Activated CD8-positive, alpha-beta memory T cell treated with anti-CD3 and anti-CD28 coated beads for 24 hours (primary cell): ENCODE measurements at places on chromosomes 1 and 21.

DNA sequence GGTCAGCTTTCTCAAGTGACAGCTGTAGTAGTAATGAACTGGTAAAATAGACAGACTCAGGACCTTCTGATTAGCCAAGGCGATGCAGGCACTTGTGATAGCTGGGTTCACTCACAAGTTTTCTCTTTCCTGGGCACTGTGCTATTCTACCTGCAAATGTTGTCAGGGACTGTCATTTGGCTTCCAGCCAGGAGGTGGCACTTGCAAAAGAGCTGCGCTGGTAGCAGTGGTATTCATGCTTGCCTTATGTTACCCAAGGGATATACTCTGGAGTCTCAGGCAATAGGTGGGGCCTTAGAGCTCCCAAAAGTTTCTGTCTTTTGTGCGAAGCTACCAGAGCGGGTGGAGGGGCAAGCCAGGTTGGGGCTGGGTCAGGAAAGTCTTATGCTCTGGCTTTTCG, 23.5 kb downstream of the IFI44 start:
- no peak for DNase-seq

GRCh38 chr1:156750711-156751450, 594 bp downstream of the HDGF start:
- peak; percentile 83 for DNase-seq

DNA sequence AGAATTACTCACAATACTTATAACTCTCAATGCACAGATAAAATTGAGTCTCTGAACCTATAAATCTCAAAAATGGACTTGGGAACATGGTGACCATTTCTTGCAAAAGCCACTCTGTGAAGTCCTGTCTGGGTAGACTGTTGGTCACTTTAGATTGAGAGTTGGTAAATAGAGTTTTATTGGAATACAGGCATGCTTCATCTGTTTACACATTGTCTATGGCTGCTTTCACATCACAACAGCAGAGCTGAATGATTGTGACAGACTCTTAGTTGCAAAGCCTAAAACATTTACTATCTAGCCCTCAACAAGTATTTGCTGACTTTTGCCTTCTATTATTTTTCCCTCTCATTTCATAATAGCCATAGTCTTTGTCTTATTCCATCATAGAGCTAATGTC, 24.1 kb upstream of the ASPM start:
- no peak for DNase-seq

GRCh38 chr1:32948390-32948722, 16.3 kb downstream of the RNF19B start:
- DNase-seq, result no peak

- no peak for DNase-seq
Measured at GRCh38 chr1:244344001-244344400, 107.7 kb downstream of the ADSS2 start.

- DNase-seq, result no peak
Measured at GRCh38 chr1:90210633-90211491, 216.0 kb downstream of the ZNF326 start.

DNA sequence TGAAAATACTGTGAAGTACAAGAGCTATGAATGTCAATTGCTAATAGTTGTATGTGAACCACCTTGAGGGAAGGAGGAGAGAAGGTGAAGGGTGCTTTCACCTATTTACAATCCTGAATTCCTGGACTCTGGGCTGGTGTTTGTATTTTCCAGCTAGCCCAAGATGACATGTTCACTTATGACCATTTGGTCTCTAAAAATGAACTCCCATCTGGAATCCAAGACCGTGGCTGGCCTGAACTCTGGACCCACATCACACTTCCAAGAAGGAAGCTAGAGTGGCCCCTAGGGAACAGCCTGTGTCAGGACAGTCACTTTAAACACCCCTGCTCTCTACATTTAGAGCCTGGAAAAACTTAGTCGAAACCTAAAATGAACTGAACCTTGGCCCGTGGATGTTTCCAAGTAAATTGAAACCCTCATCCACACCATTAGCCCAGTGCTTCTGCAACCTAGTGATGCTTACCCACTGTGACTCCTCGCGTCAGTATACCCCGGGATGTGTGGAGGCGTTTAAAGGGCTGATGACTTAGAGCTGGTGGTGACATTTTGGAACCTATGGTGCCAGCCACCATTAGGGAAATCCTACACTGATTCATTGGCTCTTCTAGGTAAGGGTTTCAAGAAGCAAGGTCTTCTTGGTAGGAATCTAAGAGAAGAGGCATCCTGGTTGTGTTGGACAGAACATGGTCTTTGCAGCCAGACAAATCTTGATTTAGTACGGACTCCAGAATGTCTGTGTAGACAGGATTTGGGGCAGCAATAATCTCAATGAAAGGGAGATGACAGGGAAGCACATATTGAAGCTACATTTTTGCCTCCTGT, 171.5 kb upstream of the IRF2BP2 start:
- DNase-seq, result peak; percentile 64

DNA sequence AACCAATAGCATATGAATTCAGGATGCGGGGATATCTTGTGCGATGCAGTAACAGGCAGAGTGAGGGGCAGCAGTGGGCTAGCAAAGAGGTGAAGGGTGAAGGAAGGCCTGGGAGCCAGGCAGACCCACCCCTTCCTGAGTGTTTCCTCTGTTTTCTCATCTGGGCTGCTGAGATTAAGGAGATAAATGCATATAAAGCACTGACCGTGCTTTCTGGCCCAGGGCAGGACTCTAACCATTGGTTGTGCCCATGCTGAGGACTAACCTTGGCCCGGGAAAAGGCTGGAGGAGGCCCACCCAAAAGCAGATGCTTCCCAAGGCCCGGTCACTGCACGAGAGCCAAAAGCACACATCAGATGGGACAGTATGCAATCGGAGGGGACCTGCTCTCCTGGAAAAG, 87.6 kb downstream of the PSMG1 start:
- no peak for DNase-seq

- no peak for DNase-seq
Measured at GRCh38 chr1:20302108-20302471, 11.4 kb downstream of the VWA5B1 start.

DNA sequence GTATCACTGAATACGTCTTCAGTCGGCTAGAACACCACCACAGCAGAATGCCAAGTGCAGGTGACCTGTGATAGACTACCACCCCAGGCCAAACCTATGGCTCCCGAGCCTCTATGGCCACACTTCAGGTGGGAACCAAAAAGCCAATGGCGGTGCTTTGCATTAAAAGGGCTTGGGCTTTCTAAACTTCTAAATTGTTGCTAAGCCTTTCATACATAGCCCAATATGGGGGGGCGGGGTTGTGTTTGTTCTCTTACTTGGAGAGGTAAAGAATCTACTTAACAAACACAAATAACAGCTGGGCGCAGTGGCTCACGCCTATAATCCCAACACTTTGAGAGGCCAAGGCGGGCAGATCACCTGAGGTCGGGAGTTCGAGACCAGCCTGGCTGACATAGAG, 19.7 kb downstream of the USP48 start:
- DNase-seq, result no peak

DNA sequence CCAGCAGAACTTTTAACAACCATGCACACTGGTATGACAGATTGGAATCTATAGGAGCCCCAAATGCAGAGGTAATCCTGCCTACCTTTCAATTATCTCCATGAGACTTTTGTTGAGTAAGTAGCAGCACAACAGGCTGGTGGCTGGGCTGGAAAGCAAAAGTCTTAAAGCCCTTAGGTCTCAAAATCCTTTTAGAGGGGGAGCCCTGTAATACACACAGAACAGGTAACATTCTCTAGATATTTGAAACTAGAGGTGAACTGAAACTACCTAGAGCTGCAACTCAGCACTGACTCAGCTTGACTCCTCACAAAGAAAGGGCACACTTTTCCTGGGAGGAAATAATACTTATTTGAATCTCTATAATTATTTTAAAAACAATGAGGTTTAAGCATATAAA, 71.5 kb downstream of the CLCA4 start:
- DNase-seq, result no peak

- DNase-seq, result no peak
Measured at GRCh38 chr1:171769171-171769570, 12.3 kb upstream of the METTL13 start.

GRCh38 chr1:231940116-231940515, 313.5 kb downstream of the DISC1 start:
- DNase-seq, result no peak

- no peak for DNase-seq
Measured at GRCh38 chr1:168121401-168122011, 15.2 kb downstream of the GPR161 start.

DNA sequence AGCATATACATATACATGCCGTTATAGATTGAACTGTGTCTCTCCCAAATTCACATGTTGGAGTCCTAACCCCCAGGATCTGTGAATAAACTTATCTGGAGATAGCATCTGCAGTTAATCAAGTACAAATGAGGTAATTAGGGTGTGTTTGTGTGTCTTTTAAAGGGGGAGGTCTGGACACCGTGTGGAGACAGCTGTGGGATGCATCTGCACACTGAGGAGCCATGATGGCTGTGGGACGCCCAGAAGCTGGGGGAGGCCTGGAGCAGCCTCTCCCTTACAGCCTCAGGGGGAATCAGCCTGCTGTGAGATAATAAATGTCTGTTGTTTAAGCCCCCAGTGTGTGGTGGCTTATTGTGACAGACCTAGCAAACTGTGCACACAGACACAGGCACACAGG, 51.8 kb upstream of the COL18A1 start:
- DNase-seq, result no peak

GRCh38 chr1:90768826-90769225, 51.7 kb upstream of the BARHL2 start:
- no peak for DNase-seq

DNA sequence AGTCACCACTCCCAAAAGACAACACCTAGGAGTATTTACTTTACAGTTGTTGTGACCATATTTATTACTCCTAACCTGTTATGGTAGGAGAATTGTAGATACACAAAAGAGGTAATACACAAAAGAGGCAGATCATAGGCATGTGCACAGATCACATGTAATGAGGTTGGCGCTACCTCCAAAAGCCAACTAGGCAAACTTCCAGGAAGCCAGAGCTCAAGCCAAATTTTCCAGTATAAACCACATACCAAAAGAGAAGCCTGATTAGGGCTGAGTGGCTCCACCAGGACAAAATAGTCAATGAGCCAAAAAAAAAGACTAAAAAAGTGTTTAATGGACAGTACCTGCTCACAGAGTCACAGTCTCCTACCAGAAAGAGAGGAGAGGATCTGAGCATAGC, 195.0 kb upstream of the PBX1 start:
- no peak for DNase-seq

GRCh38 chr1:156958247-156958714, 37.8 kb downstream of the LRRC71 start:
- no peak for DNase-seq

- DNase-seq, result no peak
Measured at GRCh38 chr1:103144681-103145080, 36.4 kb upstream of the COL11A1 start.

GRCh38 chr1:199151634-199152425, 513.0 kb downstream of the PTPRC start:
- DNase-seq, result no peak

GRCh38 chr1:110452330-110452729, 1.4 kb downstream of the PROK1 start:
- no peak for DNase-seq

DNA sequence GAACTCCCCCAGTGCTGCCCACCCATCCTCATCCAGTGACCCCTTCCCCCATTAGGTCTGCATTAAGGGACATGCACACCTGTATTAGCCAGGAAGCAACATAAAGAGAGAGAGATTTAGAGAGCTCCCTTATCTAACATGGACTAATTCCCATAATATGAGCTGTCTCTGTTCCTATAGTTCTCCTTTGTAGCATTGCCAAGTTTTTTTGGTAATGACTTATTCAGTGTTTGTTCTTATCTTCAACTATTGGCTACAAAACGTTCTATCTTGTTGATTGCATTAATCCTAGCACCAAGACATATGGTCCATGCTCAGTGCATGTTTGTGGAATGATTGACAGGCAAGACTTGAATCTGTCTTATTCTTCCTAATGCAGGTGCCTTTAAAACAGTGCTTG, 264.0 kb downstream of the ADGRL2 start:
- no peak for DNase-seq

GRCh38 chr1:67830928-67831830, 2.1 kb downstream of the GNG12 start:
- DNase-seq, result no peak

GRCh38 chr1:41274752-41275545, 32.8 kb upstream of the SCMH1 start:
- DNase-seq, result no peak

GRCh38 chr1:51863384-51863783, 15.1 kb downstream of the NRDC start:
- no peak for DNase-seq

- peak; percentile 85 for DNase-seq
Measured at GRCh38 chr1:54287176-54287650, 87.2 kb downstream of the MRPL37 start.

- peak; percentile 71 for DNase-seq
Measured at GRCh38 chr1:110672001-110672752, 2.6 kb downstream of the KCNA3 start.

DNA sequence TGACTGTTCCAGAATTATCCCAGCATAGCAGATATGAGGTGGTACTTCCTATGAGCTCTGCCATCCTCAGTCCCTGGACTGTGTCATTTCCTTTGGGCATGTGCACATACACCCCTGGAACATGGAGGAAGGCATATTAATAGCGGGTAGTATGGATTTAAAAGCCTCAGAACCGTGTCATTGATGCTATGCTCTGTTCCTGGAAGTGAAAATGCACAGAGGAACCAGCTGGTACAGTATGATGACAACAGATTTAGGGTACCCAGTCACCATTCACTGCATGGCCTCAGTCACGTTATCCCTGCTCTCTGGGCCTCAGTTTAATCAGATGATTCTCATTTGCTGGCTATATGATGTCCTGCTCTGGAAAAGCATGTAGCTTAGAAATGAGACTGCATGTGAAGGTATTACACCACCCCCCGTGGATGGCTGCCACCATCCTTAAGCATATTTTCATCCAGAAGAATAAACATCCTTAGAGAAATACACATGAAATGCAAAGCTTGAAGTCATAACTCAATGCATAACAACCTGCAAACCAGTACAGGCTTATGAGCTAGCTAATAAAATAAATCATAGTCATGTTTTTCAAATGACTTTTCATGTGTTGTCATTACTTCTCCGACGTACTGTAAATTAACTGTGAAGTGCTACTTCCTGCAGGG, 37.8 kb downstream of the SETD4 start:
- no peak for DNase-seq

DNA sequence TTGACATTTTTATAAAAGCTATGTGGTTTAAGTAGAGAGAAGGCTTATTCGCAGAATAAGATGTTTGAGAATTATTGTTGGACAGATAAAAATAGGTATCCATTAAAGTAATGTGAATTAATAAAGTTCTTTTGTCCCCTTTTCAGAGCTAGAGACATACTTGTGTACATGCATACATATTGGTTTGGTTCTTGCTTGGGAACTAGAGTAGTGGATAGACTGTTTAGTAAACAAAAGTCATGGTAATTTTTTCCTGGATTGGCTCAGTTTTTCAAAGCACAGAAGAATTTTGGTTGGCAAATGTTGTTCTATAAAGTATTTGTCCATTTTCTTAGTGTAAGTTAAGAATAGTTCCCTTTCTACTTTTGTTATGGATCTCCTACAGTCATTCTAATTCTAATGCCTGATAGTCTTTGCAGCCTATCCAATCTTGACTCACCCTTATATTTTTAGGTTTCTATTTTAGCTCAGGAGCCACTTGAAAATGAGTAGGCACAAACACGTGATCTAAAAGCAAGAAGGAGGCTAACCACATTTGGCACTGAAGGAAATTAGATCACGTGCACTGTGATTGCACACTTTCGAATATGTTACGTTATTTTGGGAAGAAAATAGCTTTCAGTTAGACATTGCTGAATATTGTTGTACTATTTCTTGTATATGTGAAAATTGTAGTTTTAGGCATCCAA, 47.0 kb downstream of the RABGAP1L start:
- no peak for DNase-seq
